Cortex of kidney (tissue), 1 donor: ENCODE measurements at places on chromosomes 12 and 14.

GRCh38 chr12:29053567-29053966, 95.5 kb upstream of the FAR2 start:
- no peak for DNase-seq

DNA sequence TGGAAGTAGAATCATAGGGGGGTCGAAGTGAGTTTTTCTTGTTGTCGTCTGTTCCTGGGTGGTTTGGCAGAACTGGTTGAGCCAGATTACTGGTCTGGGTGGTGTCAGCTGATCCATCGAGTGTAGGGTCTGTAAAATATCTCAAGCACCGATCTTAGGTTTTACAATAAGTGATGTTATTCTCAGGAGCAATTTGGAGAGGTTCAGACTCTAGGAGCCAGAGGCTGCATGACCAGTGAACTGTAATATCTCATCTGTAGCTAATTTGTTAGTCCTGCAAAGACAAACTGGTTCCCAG, 9.7 kb upstream of the SERPINA1 start:
- DNase-seq: no peak

DNA sequence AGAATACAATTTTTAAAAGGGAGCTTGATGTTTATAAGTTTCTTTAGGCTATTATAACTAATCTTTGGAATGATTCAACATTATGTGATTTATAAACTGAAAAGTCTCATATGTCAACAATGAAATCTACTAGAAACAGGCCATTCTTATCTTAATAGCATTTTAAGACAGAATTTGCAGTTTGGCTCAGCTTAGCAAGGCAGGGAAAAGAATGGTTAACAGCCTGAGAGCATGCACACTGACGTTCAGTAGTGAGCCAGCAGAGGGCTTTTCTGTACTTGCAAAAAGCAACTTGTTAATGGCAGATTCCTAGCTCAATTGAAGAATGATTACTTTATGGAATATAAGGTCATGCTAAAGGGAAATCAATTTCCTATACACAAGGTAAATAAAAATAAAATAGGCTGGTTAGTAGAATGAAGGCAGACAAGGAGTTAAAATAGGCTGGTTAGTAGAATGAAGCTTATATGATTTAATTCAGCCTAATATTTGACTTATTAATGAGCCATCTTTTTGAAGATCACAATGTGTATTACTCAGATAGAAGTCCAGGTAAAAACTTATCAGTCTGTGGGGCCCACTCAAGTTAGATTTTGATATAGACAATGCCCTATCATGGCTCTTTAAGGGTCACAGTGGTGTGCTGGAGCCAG, 95.9 kb downstream of the OTOGL start:
- DNase-seq: no peak

DNA sequence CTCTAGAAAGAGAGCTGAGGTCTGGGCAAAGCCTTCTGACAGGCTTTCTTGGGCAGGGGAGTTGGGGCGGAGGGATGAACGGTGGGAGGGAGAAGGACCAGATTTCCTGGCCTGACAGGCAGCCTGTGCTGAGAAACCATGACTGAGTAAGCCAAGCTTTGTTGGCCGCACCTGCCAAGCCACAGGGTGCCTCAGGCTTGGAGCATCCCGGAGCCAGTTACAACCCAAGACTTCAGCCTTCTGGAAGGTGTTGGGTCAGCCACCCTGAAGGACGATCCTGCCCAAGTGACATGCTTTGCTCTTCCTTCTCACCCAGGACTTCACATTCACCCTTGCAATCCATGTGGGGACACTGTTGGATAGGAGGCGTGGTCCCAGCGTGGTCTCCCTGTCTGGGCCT, 21.0 kb upstream of the AQP2 start:
- DNase-seq: no peak

DNA sequence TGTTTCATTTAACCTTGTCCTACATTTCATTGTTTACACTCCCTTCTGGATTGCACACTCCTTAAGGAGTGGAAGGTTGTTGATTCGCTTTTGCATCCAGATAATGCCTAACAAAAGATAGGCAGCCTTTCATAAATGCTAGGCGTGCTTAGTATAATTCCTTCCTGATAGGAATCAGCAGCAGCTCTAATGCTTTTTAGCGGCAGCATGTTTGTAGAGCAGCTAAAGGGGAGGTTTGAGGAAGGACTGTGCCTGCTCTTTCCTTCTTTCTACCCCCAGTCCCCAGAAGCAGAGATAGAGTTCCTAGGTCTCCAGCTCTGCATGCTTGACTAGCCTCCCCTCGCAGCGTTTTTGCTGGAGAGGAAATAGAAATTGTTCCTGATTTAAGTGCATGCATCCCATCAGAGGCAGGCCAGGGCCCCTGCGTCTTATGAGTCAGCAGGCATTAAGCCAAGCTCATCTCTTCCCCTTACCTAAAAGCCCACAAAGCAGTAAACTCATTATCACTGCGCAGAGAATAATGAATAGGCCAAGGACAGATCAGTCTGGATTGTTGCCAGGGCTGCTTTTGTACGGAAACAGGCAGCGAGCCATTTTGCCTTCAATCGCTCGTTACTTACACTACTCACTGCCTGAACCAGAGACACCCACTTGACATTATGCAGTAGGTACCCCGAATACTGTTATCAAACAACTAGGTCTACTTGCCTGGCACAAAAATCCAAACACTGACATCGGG, 14.0 kb upstream of the TBPL2 start:
- DNase-seq: no peak

DNA sequence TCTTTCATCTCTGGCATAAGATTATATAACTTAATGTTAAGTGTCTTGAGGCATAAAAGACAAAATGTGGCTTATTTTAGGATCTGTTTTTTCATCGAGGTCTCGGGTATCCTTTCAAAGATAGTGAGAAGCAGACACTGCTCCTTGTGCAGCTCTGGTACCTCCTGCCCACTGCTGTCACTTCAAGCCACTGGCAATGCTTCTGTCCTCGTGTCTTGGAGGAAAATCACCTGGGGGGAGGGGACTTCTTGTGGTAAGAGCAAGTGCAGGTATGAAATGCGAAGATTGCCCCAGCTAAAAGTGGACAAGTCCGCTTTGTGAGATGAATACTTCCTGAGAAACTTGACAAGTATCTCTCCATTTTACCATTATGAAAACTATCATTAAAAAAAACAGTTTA, 37.8 kb upstream of the DYNC1H1 start:
- DNase-seq: no peak

- no peak for DNase-seq
Measured at GRCh38 chr14:45799511-45799910, 546.5 kb upstream of the MIS18BP1 start.
